Right ventricle myocardium superior (tissue), 1 donor: ENCODE measurements at places on chromosomes 11 and 22. TPM values are rescaled to one million over a fixed set of nuclear protein-coding genes. Genes with fewer than 3 reads are reported as not detected.

The UPB1 gene
- 1.7 TPM for total RNA-seq

The MYOD1 gene
- total RNA-seq = not detected

The UPK3A gene
- total RNA-seq = 0.65 TPM

The C11orf21 gene
- total RNA-seq = 43.6 TPM

The RIMBP3C gene
- not detected for total RNA-seq

The APLNR gene
- 15.4 TPM for total RNA-seq

The CBLIF gene
- total RNA-seq = not detected

The HORMAD2 gene
- total RNA-seq = not detected

The SMTNL1 gene
- total RNA-seq = not detected

The SYT7 gene
- total RNA-seq = 23.7 TPM
